ENCODE measurements at places on chromosomes 1 and 21. TPM values are rescaled to one million over a fixed set of nuclear protein-coding genes. Genes with fewer than 3 reads are reported as not detected.

PM20D1 gene
- total RNA-seq = 0.55 TPM

EXTL1 gene
- total RNA-seq = not detected

RGL1 gene
- 1.8 TPM for total RNA-seq

PRDM16 gene
- not detected for total RNA-seq

UTP11 gene
- total RNA-seq = 52.3 TPM

TCHHL1 gene
- total RNA-seq = not detected

- peaks cover 8% of the 10 kb centered on the region for H3K27me3 ChIP-seq
- no peaks in the 10 kb centered on the region for H3K36me3 ChIP-seq
- DNase-seq = no peak
- H3K4me1 ChIP-seq = peaks cover 7% of the 10 kb centered on the region
- no peak overlapping the region for H3K27ac ChIP-seq
Measured at GRCh38 chr1:3926956-3927355, 26.9 kb upstream of the C1orf174 start.

DNA sequence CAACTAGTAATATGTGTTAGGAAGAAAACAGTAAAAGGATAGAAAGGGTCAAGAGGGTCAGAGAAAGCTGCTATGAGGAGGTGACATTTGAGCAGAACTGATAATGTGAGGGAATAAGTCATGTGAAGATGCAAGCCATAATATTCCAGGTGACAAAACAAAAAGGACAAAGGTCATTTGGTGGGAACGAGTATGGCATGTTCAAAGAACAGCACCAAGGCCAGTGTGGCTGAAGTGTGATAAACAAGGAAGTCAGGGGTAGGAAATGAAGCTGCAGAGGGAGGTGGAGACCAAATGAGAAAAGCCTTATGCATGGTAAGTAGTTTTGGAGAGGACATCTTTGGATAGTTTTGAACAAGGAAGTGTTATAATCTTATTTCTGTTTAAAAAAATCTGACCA is 46.7 kb downstream of the LPGAT1 start:
- no peaks in the 10 kb centered on the region for H3K27me3 ChIP-seq
- peaks cover 4% of the 10 kb centered on the region for H3K36me3 ChIP-seq
- peaks cover 2% of the 10 kb centered on the region for H3K4me1 ChIP-seq

- no peak overlapping the region for H3K4me3 ChIP-seq
- H3K27me3 ChIP-seq = no peaks in the 10 kb centered on the region
- H3K27ac ChIP-seq = no peak overlapping the region
- peaks cover 2% of the 10 kb centered on the region for H3K36me3 ChIP-seq
Measured at GRCh38 chr1:231027971-231028370, 12.1 kb downstream of the FAM89A start.

DNA sequence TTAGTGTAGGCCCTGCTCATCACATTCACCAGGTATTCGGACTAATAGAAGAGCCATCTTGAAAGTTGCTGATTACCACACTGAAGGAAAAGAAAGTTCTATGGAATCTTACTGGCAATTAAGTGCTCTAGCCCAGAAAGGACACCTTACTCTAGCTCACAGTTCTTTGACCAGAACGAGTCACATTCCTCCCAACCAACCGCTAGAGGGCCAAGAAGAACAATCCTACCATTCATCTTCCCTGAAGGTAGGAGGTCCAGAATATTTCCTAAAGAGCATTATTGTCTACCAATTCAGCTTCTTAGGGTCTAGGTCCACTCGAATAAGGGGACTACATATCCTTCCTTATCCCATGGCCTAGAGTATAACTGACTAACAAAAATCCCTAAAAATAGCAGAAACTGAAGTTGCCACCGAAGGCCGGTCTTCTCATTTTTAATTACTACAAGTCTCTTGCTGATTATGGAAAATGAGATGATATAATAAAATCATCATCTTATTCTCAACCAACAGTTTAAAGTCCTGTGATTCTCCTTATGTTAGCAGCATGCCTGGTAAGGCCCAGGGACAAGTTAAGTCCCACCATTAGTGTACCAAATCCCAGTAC is 2.7 kb upstream of the FMO1 start:
- H3K4me3 ChIP-seq = no peak overlapping the region
- no peaks in the 10 kb centered on the region for H3K4me1 ChIP-seq
- no peak overlapping the region for H3K27ac ChIP-seq
- H3K36me3 ChIP-seq = no peaks in the 10 kb centered on the region
- peaks cover 16% of the 10 kb centered on the region for H3K27me3 ChIP-seq

DNA sequence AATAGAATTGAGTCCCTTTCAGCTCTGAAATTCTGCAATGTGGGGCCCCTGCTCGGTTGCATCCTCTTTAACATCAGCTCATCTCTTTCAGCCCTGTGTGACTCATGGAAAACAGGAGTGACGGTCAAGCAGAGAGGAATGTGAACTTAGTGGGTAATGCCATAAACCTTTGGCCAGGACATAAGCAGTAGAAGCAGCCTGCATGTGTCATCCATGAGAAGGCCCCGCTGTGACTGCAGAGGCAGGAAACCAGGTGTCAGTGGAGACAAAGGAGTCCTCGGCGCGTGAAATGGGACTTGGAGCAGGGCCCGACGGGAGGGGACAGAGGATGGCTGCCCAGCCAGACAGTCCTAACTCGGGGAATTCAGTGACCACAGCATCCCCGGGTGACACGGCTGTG is 21.1 kb upstream of the EPHB2 start:
- no peak overlapping the region for H3K4me3 ChIP-seq
- H3K4me1 ChIP-seq = no peaks in the 10 kb centered on the region
- DNase-seq = no peak
- peaks cover 19% of the 10 kb centered on the region for H3K27me3 ChIP-seq
- H3K27ac ChIP-seq = no peak overlapping the region

DNA sequence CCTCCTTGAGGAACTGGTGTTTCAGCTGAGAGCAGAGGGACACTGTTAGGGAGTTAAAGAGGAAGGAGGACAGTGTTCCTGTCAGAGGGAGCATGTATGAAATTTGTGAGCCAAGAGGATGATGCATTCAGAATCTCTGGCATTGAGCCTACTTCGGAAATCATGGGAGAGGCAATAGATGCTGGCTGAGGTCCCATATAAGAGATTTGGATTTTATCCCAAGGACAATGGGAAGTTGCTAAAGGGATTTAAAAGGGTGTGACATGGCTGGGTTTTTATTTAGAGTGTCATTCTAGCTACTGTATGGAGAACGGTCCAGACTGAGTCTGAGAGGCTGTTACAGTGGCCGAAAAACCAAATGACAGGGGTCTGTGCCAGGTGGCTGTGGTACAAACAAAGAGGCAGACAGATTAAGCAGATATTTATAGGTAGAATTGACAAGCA is 403.2 kb upstream of the B3GALT2 start:
- peaks cover 20% of the 10 kb centered on the region for H3K4me1 ChIP-seq
- H3K27me3 ChIP-seq = no peaks in the 10 kb centered on the region
- no peak overlapping the region for H3K27ac ChIP-seq

DNA sequence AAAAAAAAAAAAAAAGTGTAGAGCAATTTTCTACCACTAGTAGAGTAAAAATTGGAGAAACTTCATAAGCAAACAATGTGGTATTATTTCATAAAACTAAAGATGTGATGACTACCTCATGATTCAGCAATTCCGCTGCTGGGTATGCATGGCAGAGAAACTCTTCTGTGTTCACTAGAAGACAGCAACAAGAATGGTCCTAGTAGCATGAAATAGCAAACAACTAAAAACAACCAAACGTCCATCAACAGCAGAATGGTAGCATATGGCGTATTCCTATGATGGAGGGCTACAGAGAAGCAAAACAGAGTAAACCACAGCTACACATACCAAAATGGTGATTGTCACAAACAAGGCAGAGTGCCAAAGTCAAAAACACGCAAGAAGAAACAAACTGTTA is 18.9 kb downstream of the HTR1D start:
- no peaks in the 10 kb centered on the region for H3K4me1 ChIP-seq
- H3K4me3 ChIP-seq = no peak overlapping the region
- H3K27me3 ChIP-seq = no peaks in the 10 kb centered on the region

DNA sequence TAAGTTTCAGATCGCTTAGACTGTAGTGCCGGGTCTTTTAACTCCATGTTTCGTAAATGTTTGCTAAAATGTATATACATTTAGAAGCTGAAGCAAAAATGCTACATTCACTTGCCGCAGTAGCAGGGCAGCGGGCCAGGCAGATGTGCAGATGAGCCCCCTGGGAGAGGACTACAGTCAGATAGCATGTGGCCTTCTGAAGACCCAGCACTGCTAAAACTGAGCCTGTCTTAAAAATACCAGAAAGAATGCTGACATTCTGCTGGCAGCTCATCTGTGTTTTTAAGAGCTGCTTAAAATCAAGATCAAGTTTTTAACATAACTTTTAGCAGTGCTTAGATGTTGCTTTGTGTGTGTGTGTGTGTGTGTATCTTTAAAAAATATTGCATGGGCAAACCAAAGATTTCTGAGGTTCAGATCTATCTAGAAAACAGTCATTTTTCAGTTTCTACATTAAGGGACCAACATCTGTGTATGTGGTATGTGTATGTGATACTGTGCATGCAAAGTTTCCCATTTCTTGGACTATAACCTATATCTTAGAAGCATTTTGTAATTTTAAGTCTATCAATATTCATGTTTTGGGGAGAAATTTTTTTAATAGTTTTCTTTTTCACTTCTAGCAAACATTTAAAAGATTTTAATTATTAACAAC is 31.7 kb downstream of the CHRM3 start:
- H3K36me3 ChIP-seq = no peaks in the 10 kb centered on the region
- H3K4me1 ChIP-seq = no peaks in the 10 kb centered on the region
- DNase-seq = no peak
- peaks cover 2% of the 10 kb centered on the region for H3K27me3 ChIP-seq
- H3K27ac ChIP-seq = no peak overlapping the region
- H3K4me3 ChIP-seq = no peak overlapping the region

- DNase-seq = no peak
- H3K4me3 ChIP-seq = no peak overlapping the region
- H3K4me1 ChIP-seq = no peaks in the 10 kb centered on the region
- H3K27me3 ChIP-seq = peaks cover 1% of the 10 kb centered on the region
- H3K27ac ChIP-seq = no peak overlapping the region
- no peaks in the 10 kb centered on the region for H3K36me3 ChIP-seq
Measured at GRCh38 chr21:35948982-35949381, 111.3 kb downstream of the SETD4 start.

GRCh38 chr1:45923343-45923742 is 119.9 kb downstream of the MAST2 start:
- no peak overlapping the region for H3K27ac ChIP-seq
- H3K36me3 ChIP-seq = no peaks in the 10 kb centered on the region
- H3K27me3 ChIP-seq = no peaks in the 10 kb centered on the region
- no peaks in the 10 kb centered on the region for H3K4me1 ChIP-seq
- no peak for DNase-seq

GRCh38 chr1:116330342-116330652 is 42.7 kb upstream of the ATP1A1 start:
- H3K4me1 ChIP-seq = peaks cover 28% of the 10 kb centered on the region
- no peaks in the 10 kb centered on the region for H3K36me3 ChIP-seq
- no peak overlapping the region for H3K27ac ChIP-seq

GRCh38 chr1:193234530-193234929 is 48.1 kb upstream of the B3GALT2 start:
- peaks cover 29% of the 10 kb centered on the region for H3K36me3 ChIP-seq
- H3K27ac ChIP-seq = no peak overlapping the region

DNA sequence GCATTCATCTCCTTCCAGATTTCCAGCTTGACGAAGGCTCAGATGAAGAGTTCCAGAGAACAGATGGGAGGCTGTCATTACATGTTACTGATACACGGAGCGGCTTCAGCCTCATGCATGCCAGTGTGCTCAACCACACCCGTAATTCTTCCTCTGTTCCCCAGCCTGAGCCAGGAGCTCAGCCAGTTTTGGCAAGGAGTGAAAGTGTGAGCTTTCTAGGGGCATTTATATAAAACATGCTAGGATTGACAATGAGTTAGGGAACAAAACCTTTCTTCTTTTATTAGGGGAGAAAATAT is 290.4 kb upstream of the PLXNA2 start:
- no peak for DNase-seq
- H3K36me3 ChIP-seq = no peaks in the 10 kb centered on the region
- no peaks in the 10 kb centered on the region for H3K4me1 ChIP-seq
- H3K4me3 ChIP-seq = no peak overlapping the region
- no peaks in the 10 kb centered on the region for H3K27me3 ChIP-seq

GRCh38 chr1:165842023-165842670 is 14.7 kb downstream of the UCK2 start:
- H3K27ac ChIP-seq = peak overlapping the region; percentile 49
- no peaks in the 10 kb centered on the region for H3K27me3 ChIP-seq
- peaks cover 33% of the 10 kb centered on the region for H3K4me1 ChIP-seq
- peaks cover 4% of the 10 kb centered on the region for H3K36me3 ChIP-seq
- H3K4me3 ChIP-seq = no peak overlapping the region
- DNase-seq = no peak

DNA sequence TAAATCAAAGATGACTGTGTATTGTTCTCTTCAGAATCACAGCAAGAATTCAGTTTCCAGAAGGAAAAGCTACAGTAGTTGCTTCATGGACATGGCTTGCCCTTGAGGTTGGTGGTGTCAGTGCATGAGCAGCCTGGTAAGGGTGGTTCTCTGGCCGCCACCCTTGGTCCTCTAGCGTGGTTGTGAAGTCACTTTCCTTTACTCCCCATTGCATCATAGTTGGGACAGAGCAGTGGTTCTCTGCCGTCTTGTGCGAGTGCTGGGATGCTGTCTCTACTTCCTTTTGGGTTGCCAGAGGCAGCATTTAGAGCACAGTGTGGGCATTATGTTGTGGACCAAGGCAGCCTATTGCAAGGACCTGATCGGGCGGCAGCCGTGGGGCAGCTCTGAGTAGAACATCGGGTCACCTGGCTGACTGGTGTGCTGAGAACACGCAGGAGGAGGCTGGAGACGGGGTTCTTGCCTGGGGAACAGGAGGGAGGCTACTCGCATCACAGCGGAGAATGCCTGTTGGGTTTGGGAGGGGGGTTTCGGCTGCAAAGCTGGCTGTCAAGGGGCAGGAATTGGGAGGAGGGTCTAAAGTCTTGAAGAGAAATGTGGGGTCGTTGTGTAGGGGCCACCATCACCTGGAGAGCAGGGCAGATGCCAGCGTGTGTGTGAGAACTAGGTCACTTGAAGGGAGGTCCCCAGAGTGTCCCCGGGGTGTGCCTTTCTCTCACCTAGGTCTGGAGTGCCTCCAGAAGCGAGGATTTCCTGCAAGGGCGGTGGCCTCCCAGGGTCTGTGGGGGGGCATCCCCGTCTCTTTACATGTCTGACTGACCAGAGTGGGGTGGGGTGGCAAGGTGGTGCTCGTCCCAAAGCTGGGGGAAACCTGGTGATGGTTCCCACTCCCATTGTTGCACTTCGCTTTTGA is 6.3 kb downstream of the ARF1 start:
- H3K36me3 ChIP-seq = peaks cover 48% of the 10 kb centered on the region
- no peaks in the 10 kb centered on the region for H3K27me3 ChIP-seq
- H3K4me1 ChIP-seq = peaks cover 83% of the 10 kb centered on the region
- peak overlapping the region; percentile 41 for H3K4me3 ChIP-seq
